ENCODE measurements at places on chromosomes 6 and 20.

DNA sequence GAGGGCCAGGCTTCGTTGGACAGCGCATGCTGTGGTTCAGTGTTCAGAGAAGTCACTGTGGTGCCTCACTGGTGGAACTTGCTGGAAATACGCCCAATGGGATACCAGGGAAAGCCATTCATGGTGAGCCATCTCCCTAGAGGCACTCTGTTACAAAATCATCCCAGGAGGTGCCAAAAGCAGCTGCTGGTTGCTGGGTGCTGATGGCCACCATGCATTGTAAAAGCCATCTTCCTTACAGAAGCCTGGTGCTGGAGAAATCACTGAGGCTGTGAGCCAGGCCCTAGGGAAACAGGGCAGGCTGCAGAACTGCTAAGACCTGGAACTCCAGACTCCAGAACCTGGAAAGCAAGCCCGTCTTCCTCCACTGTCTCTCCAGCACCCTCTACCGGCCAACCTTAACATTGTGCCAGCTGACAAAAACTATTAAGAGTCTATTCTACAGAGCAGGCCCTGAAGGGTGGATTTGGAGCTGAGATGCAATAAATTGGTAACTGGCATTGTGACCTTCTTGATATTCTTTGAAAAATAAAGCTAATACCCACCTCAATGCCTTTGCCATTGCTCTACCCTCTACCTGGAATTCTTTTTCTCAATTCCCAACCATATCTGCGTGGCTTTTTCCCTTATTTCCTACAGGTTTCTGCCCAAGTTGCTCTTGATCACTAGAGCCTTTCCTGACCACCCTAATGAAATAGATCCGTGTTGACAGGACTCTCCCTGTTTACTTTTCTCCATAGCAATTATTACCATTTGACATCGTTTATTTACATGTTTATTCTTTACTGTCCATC lies 18.5 kb downstream of the SNRPB start:
- peak; percentile 31 for DNase-seq

DNA sequence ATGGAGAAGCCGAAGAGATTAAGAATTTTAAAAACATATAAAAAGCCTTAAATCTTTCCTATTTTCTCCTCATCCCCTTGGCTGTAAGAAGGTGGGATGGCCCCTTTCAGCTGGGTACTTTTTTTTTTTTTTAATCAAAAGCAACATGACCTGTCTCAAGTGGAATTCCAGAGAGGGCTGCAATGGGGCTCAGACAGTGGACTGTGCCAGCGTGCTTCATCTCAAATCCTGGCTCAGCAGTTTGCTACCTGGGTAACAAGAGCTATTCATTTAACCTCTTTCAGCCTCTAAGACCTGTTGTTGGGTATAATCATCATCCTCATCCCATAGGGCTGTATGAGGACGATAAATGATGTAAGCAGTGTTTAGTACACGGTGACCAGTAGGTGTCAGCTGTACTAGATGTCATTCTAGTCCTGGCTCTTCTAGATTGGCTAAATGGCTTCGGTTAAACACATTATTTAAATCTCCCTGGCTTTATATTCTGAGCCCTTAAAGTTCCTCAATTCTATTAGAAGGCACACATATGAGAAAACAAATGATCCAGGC lies 6.9 kb upstream of the PPP1R3G start:
- no peak for DNase-seq

DNA sequence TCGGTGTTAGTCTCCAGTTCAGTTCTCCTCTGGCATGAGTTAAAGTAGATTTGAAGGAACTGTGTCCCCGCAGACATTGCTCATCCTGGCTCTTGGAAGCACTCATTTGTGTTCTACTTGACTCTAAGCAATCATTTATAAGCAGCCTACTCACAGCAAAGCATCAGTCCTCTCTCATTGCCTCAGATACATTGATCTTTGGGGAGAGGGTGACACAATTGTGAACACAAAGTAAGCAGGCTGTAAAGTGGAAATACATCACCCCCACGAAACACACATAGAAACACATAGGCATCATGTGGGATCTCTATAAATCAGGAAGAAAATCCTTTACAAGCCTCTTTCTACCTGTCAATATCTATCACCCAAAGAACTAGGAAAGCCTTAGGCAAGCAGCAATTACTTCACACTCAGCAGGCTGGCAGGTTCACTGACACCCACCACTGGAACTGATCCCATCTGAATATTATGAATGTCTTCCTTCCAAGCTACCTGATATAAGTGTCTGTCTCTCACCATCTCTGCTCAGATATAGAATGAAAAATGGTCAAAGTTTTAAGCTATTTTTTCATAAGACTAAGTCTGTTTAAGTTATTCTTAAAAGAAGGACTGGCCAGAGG lies 675.8 kb downstream of the HACE1 start:
- DNase-seq: no peak

- DNase-seq: peak; percentile 29
These were observed 120.4 kb downstream of the RNF144B start for GRCh38 chr6:18507561-18507960.

DNA sequence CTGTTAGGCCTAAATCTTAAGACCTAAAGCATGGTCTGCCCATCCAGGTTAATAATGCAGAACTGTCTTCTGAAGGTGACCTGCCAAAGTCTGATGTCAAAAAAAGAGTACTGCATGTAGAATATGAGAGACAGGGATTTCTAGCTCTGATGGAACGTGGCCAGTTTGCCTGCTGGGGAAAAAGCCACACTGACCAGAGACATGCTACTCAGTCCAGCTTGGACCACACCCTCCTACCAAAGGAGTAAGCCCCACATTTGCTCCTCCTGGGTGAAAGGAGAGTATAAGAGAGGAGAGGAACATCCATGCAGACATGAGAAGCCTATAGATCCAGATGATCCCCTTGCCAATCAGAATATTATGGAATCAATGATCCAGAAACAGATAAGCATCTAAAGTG lies 229.9 kb upstream of the RUNX2 start:
- no peak for DNase-seq

- no peak for DNase-seq
These were observed 340.1 kb downstream of the ZFAND3 start for GRCh38 chr6:38159596-38159995.

GRCh38 chr6:38673397-38674165 lies 29.4 kb downstream of the GLO1 start:
- no peak for DNase-seq

DNA sequence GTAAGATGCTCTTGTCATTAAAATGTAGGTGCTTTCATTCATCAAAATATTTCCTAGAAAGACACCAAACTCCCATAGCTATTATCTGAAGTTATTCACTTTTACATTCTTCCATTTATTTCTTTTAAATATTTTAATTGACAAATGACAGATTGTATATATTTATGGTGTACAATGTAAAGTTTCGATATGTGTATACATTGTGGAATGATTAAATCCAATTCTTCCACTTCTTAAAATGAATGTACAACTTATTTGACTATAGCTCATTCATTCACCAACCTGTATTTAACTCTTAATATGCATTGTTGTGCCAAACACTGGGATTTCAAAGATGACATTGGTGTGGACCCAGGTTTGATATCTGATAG lies 41.0 kb downstream of the CCN2 start:
- no peak for DNase-seq

DNA sequence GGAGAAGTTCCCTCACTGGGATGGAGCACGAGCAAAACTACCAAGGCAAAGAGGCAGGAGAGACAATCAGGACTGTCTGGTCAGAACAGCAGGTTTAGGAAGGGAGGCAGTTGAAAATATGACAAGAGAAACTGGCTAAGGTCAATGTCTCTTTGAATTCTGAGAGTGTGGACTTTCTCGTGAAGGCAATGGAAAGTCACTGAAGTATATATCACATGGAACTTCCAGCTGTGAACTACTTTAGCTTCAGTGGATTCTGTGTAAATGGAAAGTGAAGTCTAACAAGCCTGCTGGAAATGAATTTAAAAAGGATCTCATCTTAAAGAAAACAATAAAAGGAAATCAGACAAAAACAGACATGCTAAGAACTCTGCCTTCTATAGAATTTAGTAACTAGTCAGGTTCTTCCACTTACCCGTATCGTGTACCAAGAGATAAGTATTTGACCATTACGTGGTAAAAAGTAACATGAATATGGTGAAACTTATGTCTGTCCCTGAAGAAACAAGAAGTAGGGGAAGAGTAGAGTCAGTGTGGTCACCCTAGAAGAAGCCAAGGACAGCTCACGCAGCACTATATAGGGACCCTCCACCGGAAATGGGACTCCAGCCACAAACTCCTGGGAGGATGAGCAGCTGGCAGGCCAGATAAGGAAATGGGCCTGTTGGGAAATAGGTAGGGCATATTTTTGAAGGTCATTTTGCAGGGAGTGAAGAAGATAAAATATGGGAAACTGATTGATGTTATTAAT lies 123.4 kb downstream of the MAP7 start:
- no peak for DNase-seq
